K562 (cell line): ENCODE measurements at places on chromosomes 13 and 19. TPM values are rescaled to one million over a fixed set of nuclear protein-coding genes. Genes with fewer than 3 reads are reported as not detected.

PEPD gene
- 18.3 and 19.2 TPM in 2 replicates for total RNA-seq

TGFBR3L gene
- total RNA-seq = 0.18 TPM in 1 of 2 replicates, not detected in the other

LSR gene
- 83.3 and 87.9 TPM in 2 replicates for total RNA-seq

OVOL3 gene
- not detected in 2 replicates for total RNA-seq

SLAIN1 gene
- 0.16 and 0.40 TPM in 2 replicates for total RNA-seq

CYP2F1 gene
- 0.38 TPM in 1 of 2 replicates, not detected in the other for total RNA-seq

KLF16 gene
- 59.1 and 60.4 TPM in 2 replicates for total RNA-seq

VMAC gene
- total RNA-seq = 2.1 and 2.3 TPM in 2 replicates

- no peaks in the 10 kb centered on the region for H3K27me3 ChIP-seq
- DNase-seq = no peak
- H3K4me1 ChIP-seq = no peaks in the 10 kb centered on the region
- H3K27ac ChIP-seq = no peak overlapping the region
- no peaks in the 10 kb centered on the region for H3K36me3 ChIP-seq
These were observed 14.0 kb downstream of the CEACAM16 start for GRCh38 chr19:44712864-44713515.

GRCh38 chr13:97273341-97273831, 51.3 kb downstream of the MBNL2 start:
- DNase-seq = no peak
- no peak overlapping the region for H3K4me3 ChIP-seq
- no peaks in the 10 kb centered on the region for H3K27me3 ChIP-seq
- H3K36me3 ChIP-seq = peaks cover 19% of the 10 kb centered on the region
- peaks cover 2% of the 10 kb centered on the region; the same call in 1 of the 3 replicates for H3K4me1 ChIP-seq

GRCh38 chr19:3270902-3271301, 46.4 kb downstream of the CELF5 start:
- no peaks in the 10 kb centered on the region for H3K27me3 ChIP-seq
- no peak overlapping the region for H3K4me3 ChIP-seq
- H3K27ac ChIP-seq = no peak overlapping the region
- DNase-seq = peak; percentile 62
- H3K4me1 ChIP-seq = peaks cover 25% of the 10 kb centered on the region

- no peaks in the 10 kb centered on the region for H3K27me3 ChIP-seq
- no peak overlapping the region for H3K4me3 ChIP-seq
- H3K4me1 ChIP-seq = no peaks in the 10 kb centered on the region
- no peaks in the 10 kb centered on the region for H3K36me3 ChIP-seq
- no peak for DNase-seq
These were observed 22.4 kb downstream of the ZNF536 start for GRCh38 chr19:30394481-30395151.

DNA sequence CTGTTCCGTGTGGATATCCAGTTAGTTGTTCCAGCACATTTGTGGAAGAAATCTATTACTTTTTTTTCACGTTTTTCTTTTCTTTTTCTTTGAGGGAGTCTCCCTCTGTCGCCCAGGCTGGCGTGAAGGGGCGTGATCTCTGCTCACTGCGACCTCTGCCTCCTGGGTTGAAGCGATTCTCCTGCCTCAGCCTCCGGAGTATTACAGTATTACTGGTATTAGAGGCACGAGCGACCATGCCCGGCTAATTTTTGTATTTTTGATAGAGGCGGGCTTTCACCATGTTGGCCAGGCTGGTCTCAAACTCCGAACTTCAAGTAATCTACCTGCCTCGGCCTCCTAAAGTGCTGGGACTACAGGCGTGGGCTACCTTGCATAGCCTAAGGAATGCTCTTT, 43.6 kb downstream of the ZNF611 start:
- H3K27me3 ChIP-seq = no peaks in the 10 kb centered on the region
- peaks cover 39% of the 10 kb centered on the region for H3K4me1 ChIP-seq
- H3K4me3 ChIP-seq = peak overlapping the region; percentile 60; the same call in 1 of the 2 replicates
- H3K27ac ChIP-seq = peak overlapping the region; percentile 94
- H3K36me3 ChIP-seq = peaks cover 7% of the 10 kb centered on the region; the same call in 1 of the 3 replicates

GRCh38 chr13:106440866-106441265, 94.6 kb downstream of the EFNB2 start:
- H3K36me3 ChIP-seq = no peaks in the 10 kb centered on the region
- H3K27me3 ChIP-seq = no peaks in the 10 kb centered on the region
- no peak for DNase-seq
- H3K4me1 ChIP-seq = no peaks in the 10 kb centered on the region
- H3K27ac ChIP-seq = no peak overlapping the region

GRCh38 chr13:41978007-41978406, 17.1 kb upstream of the VWA8 start:
- no peak overlapping the region for H3K4me3 ChIP-seq
- H3K36me3 ChIP-seq = no peaks in the 10 kb centered on the region
- no peaks in the 10 kb centered on the region for H3K4me1 ChIP-seq
- H3K27me3 ChIP-seq = no peaks in the 10 kb centered on the region

- peaks cover 26% of the 10 kb centered on the region; the same call in 2 of the 3 replicates for H3K36me3 ChIP-seq
- peaks cover 4% of the 10 kb centered on the region for H3K4me1 ChIP-seq
- H3K27ac ChIP-seq = peak overlapping the region; percentile 98
- peak overlapping the region; percentile 99 for H3K4me3 ChIP-seq
These were observed 989 bp downstream of the ZNF766 start for GRCh38 chr19:52270266-52270885.

DNA sequence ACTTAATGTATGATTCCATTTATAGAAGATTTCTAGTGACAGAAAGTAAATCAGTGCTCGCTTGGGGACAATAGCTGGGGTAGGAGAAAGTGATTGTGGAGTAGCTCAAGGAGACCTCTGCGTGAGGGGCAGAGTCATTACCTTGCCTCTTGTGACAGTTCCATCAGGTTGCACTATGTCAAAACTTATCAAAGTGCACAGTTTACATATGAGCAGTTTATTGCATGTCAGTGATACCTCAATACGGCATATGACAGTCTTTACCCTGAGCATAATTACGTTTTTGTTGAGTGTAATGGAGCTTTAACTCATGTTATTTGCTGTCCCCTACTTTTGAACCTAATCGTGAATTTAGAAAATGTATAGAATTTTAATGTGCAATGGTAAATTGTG, 15.0 kb downstream of the ARHGEF7 start:
- no peak overlapping the region for H3K4me3 ChIP-seq
- no peaks in the 10 kb centered on the region for H3K4me1 ChIP-seq
- H3K27ac ChIP-seq = no peak overlapping the region
- H3K27me3 ChIP-seq = no peaks in the 10 kb centered on the region
- H3K36me3 ChIP-seq = no peaks in the 10 kb centered on the region
- no peak for DNase-seq

GRCh38 chr13:94305934-94306333, 173.5 kb downstream of the DCT start:
- no peak overlapping the region for H3K27ac ChIP-seq
- no peaks in the 10 kb centered on the region for H3K4me1 ChIP-seq
- H3K4me3 ChIP-seq = no peak overlapping the region
- no peaks in the 10 kb centered on the region for H3K36me3 ChIP-seq
- no peaks in the 10 kb centered on the region for H3K27me3 ChIP-seq
- no peak for DNase-seq

- no peaks in the 10 kb centered on the region for H3K27me3 ChIP-seq
- no peak overlapping the region for H3K27ac ChIP-seq
- H3K4me1 ChIP-seq = no peaks in the 10 kb centered on the region
- H3K4me3 ChIP-seq = no peak overlapping the region
These were observed 70.8 kb downstream of the SHISA2 start for GRCh38 chr13:25981060-25981459.

- H3K36me3 ChIP-seq = no peaks in the 10 kb centered on the region
- H3K27me3 ChIP-seq = no peaks in the 10 kb centered on the region
- no peak overlapping the region for H3K27ac ChIP-seq
These were observed 3.6 kb downstream of the RABAC1 start for GRCh38 chr19:41955521-41955920.

- H3K27ac ChIP-seq = no peak overlapping the region
- no peak for DNase-seq
- H3K4me1 ChIP-seq = peaks cover 5% of the 10 kb centered on the region; the same call in 1 of the 2 replicates
- no peaks in the 10 kb centered on the region for H3K27me3 ChIP-seq
- peaks cover 44% of the 10 kb centered on the region for H3K36me3 ChIP-seq
- H3K4me3 ChIP-seq = no peak overlapping the region
These were observed 8.0 kb downstream of the GPATCH1 start for GRCh38 chr19:33089010-33089409.

DNA sequence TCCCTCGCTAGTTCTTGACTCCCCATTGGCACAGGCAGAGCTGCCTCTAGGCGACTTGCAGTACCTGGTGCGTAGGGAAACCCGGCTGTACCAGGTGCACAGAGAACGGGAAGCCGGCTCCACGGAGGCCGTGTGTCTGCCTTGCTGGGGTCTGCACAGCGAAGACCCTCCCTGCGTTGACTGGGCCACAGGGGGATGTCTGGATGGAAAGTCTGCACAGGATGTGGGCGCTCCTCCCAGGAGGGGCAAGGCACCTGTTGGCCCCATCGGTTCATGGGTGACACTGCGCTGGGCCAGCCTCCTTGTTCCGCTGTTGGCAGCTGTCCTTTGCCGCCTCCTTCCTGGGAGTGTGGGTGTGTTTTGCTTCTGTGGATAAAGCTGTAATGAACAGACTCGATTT, 138.3 kb downstream of the TEX29 start:
- no peak overlapping the region for H3K4me3 ChIP-seq
- H3K36me3 ChIP-seq = no peaks in the 10 kb centered on the region
- no peak for DNase-seq

DNA sequence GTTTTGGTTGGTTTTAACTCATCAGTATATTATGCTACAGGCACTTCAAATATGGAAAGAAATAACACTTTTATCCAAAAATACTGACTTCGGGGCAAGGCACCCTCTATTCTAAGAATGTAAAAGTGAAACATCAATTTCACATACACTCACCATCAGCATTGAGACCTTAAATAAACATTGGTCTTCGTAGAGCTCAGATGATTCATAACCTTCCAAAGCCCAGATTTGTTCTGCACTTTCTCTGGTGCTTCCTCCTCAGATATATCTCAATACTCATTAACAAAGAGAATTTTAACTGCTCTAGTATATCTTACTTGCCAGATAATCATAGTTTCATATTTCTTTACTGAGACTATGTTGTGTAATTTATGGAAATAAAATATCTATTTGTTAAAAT, 794.3 kb downstream of the LIG4 start:
- H3K4me1 ChIP-seq = no peaks in the 10 kb centered on the region
- no peaks in the 10 kb centered on the region for H3K27me3 ChIP-seq
- DNase-seq = no peak

DNA sequence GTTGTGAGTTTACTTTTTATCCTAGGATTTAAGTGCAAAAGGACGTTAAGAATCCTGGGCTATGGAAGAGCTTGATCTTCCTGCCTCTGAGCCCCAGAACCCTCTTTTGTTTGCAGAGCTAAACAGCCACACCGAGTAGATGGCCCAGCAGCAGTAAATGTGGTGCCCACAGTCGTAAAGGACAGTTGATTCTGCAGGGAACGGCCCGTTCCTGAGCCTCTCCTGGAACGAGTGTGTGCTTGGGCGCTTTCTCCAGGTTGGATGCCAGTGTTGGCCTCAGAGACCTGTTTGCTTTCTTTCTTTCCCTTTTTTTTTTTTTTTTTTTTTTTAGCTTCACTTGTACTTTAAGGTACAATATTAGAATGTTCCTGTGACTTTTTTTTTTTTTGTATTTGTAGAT, 41.7 kb downstream of the SPATA13 start:
- H3K27ac ChIP-seq = no peak overlapping the region

GRCh38 chr19:3649888-3650287, 23.3 kb upstream of the CACTIN start:
- DNase-seq = no peak
- peaks cover 45% of the 10 kb centered on the region; the same call in 1 of the 3 replicates for H3K36me3 ChIP-seq
- H3K27me3 ChIP-seq = no peaks in the 10 kb centered on the region
- peaks cover 33% of the 10 kb centered on the region for H3K4me1 ChIP-seq
- no peak overlapping the region for H3K4me3 ChIP-seq

DNA sequence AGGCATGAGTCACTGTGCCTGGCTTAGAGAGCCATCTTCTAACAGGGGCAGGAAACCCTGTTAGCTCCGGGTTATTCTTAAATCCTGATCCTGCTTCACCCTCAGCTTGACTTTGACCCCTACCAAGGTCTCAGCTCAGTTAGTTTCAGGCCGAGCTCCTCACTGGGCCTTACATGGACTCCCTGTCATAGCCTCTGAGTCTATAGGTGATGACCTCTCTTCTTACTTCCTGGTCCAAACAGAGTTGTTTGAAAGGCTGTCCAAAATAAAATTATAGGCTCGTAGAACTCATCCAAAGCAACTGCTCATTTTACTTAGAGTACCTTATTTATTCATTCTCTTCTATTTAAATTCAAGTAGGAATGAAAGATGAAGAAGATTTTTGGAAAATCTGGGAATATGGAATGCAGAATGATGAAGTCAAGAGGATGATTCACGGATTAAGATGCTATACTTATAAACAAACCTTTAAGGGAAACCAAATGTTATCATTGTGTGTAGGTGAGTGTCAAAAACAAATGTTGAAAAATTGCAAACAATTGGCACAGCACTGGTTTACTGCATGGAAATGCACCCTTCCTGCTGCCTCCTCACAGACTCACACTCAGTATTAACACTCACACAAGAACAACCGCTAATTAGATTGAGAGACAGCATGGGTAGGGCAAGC, 174.1 kb downstream of the RGCC start:
- no peaks in the 10 kb centered on the region for H3K4me1 ChIP-seq
- no peaks in the 10 kb centered on the region for H3K27me3 ChIP-seq
- no peak overlapping the region for H3K4me3 ChIP-seq
- no peak overlapping the region for H3K27ac ChIP-seq
- no peaks in the 10 kb centered on the region for H3K36me3 ChIP-seq

- no peaks in the 10 kb centered on the region for H3K27me3 ChIP-seq
- no peaks in the 10 kb centered on the region for H3K36me3 ChIP-seq
- no peak overlapping the region for H3K27ac ChIP-seq
- DNase-seq = no peak
- no peaks in the 10 kb centered on the region for H3K4me1 ChIP-seq
These were observed 1096.8 kb upstream of the PCDH20 start for GRCh38 chr13:62512194-62513141.

GRCh38 chr13:21048901-21049698, 12.3 kb downstream of the LATS2 start:
- no peaks in the 10 kb centered on the region; the same call in 2 of the 3 replicates for H3K36me3 ChIP-seq
- no peak overlapping the region for H3K27ac ChIP-seq
- H3K27me3 ChIP-seq = no peaks in the 10 kb centered on the region
- H3K4me3 ChIP-seq = no peak overlapping the region
